Mammary epithelial cell (primary cell): ENCODE measurements at places on chromosomes 7 and 10.
A peak's percentile ranks its signal among the peaks of the same experiment; 100 is the strongest.

DNA sequence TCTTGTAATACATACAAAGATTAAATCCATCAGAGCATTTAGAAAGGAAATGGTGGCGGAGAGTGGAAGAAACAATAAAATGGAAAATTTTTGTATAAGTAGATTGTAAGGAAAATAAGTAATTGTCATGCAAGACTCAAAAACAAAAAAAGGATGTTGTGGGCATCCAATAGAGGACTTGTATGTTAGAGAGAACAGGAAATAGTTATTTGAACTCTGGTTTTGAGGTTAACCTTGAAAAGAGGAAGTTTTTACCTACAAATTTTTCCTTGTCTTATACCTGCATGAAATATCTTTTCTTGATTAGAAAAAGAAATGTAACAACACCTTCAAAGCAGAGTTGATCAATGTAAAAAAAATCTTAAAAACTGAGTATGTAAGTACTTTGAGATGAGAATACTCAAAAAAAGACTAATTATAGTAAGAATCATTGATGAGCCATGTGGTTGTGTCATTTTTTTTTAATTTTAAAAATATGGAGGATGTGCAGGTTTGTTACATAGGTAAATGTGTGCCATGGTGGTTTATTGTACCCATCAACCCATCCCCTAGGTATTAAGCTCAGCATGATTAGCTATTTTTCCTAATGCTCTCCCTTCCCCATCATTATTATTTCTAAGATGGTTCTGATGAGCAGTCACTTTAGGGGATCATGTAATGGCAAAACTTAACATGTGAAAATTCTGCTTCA lies 11.9 kb downstream of the TMEM106B start:
- no peak for DNase-seq

DNA sequence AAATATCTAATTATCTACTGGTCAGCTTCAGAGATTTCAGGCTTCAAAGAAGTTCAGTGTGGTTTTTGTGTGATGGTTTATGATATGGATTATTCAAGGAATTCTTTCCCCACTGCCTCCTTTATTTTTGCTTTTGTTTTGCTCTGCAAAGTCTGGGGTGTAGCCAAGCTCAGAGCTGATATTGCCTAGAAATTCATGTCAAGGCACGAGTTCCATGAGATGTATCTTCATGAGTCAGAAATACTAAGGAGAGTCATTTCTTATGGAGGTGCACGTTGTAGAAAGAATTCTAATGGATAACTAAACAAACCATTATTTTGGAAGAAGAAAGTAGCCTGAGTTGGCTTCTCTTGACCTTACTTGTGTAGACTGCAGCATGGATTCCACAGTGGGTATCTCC lies 37.4 kb downstream of the VIM start:
- DNase-seq = peak; percentile 73

DNA sequence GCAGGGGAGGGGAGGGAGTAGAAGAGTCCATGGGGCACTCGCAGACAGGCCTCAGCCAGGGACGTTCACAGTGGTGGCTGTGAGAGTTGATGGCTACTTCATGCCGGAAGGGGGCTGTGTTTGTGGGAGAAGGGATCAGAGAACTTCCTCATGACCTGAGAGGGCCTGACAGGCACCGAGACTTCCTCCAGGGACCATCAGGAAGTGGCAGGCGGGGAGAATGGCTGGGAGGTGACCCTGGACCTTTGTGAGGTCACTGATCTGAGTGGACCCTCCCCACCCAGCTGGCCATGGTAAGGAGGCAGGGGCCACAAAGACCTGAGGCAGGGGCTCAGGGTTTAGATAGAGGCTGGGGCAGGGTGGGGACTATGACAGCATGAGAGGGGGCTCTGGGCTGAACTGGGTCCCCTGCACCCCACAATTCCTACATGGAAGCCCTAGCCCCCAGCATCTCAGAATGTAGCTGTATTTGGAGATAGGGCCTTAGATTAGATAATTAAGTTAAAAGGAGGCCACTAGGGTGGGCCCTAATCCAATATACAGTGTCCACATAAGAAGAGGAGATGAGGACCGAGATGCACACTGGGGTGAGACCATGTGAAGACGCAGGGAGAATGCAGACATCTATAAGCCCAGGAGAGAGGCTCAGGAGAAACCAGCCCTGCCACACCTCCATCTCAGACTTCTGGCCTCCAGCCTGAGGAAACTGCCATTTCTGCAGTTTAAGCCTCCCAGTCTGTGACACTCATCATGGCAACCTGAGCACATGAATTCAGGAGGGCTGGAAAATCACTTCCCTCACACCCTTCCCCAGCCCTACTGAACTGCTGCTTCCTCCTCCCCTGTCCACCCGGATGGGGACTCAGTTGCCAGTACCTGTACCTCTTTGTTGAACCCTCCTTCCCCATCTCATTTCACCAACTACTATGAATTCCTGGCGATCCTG lies 273.9 kb upstream of the ZNF32 start:
- no peak for DNase-seq

DNA sequence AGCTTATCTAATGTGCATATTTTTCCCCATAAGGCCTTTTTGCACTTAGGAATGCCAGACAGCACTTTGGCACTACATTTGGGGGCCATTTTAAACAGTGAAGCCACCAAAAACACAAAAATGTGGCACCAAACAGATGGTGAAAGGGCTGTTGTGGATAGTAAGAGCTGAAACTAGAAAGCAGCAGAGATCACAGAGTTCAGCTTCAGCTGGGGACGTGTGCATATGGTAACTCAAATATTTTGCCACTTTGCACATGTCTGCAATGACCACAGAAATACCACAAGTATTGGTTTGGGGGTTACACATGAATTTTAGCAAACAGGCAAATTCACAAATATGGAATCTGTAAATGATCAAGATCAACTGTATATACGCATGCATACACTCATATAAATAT lies 72.8 kb downstream of the PODXL start:
- DNase-seq = no peak

- DNase-seq = no peak
Measured at GRCh38 chr10:123835575-123835974, 56.0 kb downstream of the CPXM2 start.

DNA sequence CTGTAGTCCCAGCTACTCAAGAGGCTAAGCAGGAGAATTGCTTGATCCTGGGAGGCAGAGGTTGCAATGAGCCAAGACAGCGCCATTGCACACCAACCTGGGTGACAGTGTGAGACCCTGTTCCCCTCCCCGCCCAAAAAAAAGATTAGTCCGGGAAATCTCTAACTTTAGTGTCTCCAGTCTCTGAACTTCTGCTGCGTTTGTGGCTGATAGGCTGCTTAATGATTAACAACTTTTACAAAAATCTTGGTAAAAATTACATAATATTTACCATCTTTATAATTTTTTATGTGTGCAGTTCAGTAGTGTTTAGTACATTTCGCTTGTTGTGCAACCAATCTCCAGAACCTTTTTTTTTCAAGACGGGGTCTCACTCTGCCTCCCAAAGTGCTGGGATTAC lies 9.7 kb upstream of the PLAU start:
- no peak for DNase-seq

- no peak for DNase-seq
Measured at GRCh38 chr7:116970238-116970910, 17.1 kb downstream of the ST7 start.

GRCh38 chr10:95451568-95452524 lies 109.3 kb downstream of the SORBS1 start:
- DNase-seq = peak; percentile 48

- no peak for DNase-seq
Measured at GRCh38 chr10:15796098-15796759, 64.1 kb downstream of the MINDY3 start.

DNA sequence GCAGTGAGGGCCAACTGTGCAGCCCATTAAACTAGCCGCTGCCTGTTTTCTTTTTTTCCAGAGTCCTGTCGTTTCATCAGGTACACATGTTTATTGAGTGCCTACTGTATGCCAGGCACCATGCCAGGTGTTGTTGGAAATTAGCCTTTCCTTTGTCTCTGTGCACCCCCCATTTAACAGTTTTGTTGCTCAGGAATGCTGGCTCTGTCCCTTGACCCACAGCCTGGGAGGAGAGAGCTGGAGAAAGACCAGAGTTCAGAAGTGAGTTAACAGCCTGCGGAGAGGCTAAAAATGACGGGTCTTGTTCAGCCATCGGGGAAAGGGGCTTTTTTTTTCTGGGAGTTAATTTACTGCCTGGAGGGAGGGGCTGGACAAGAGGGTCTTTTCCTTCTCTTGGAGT lies 1.3 kb downstream of the LRMDA start:
- no peak for DNase-seq

DNA sequence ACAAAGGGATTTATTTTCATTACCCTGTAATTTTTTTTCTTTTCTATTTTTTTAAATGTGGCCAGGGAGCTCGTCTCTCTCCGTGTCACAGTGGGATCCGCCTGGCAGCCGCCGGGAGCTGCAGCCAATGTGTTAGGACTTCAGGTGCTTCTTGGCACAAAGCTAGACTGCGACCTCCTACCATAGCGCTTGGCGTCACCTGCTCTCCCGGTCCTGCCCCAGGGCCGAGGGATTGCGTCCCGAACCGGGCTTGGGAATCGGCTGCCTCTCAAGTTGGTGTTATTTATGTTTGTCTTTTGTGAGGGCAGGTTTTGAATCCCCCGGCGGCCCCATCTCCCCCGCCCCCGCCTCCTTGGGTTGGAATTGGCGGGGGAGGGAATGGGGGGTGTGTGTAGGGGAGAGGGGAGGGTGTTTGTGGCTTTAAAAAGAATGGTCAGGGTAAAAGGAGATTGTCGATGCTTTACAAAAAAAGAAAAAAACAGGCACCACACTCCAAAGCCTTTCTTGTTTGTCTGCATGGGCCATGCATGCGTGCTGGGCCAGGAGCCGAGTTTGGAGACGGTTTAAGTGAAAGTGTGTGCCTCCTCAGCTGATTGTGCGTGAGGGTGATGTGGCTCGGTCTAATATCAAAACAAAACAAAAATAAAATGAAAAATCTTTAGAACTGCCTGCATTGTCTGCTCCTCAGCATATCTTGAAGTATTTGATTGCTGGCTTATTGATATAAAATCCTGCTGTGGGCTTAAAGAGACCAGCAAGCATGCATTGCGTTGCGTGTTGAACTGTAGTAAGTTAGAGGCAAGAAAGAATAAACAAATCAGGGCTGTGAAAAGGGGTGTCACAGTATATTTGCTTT lies 1.2 kb downstream of the PPP1R9A start:
- DNase-seq = no peak
